GOT3 (cell line): ENCODE measurements at places on chromosomes 7 and 10.

DNA sequence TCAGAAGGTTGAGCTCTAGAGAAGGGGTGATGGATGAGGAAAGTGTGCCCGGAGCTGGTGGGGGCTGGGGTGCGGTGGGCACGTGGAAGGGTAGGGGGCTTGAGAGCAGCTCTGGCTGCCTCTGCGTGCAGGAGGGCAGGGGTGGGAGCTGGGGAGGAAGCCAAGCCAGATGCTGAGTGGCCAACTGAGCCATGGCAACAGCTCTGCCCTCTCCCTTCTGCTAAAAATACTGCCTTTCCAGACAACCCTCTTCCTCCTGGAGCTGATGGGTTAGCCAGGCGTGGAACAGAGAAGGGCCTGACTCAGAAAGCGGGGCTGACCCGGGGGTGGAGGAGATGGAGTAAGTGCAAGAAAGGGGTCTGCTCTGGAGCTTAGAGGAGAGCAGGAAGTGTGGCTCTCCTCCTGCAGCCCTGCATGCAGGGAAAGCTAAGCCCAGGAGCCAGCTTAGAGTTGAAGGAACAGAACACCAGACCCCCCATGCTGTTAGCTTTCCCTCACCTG lies 114.6 kb upstream of the AGK start:
- DNase-seq, result no peak

DNA sequence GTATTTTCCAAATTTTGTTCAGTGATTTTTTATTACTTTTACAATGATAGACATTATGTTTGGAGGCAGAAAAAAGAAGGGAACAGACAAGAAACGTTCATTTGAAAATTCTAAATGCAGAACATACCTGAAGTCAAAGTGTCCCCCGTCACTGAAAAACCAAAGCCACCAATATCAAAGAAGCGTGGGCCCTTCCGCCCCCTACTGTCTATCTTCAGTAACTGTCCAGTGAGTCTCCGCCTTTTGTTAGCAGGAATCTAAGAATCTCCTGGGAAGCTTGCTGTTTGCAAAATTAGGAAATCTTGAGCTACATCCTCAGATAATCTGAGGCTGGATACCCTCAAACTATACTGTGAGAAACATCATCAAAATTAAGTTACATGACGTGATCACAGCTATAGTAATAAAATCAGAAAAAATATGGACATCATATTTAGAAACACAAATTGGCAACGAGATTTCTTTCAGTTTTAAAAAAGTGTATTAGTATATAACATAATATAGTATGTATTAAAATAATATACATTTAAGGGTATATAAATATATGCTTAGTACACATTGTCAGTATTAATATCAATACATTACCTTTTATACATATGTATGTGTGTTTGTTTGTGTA lies 169.3 kb upstream of the AKR1E2 start:
- DNase-seq, result no peak

DNA sequence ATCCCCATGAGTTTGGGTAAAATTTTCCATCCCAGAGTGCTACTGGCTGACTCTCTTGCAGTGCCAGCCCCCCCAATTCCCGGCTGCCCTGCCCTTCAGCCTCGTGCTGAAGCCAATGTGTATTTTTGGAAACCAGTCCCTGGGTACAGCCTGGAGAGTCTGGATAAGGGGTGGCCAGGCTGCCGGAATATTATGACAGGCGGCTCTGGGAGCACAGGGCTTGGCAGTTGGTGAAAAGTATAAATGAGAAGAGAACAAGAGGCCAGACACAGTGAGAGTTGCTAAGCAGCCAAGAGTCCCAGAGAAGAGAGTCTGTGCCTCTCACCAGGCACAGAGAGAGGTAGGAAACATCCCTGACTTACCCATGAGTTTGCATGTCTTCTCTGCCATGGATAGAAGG lies 53.6 kb downstream of the TMEM130 start:
- DNase-seq, result no peak

- no peak for DNase-seq
Observed at GRCh38 chr10:78397786-78398185, 364.1 kb downstream of the RPS24 start.

DNA sequence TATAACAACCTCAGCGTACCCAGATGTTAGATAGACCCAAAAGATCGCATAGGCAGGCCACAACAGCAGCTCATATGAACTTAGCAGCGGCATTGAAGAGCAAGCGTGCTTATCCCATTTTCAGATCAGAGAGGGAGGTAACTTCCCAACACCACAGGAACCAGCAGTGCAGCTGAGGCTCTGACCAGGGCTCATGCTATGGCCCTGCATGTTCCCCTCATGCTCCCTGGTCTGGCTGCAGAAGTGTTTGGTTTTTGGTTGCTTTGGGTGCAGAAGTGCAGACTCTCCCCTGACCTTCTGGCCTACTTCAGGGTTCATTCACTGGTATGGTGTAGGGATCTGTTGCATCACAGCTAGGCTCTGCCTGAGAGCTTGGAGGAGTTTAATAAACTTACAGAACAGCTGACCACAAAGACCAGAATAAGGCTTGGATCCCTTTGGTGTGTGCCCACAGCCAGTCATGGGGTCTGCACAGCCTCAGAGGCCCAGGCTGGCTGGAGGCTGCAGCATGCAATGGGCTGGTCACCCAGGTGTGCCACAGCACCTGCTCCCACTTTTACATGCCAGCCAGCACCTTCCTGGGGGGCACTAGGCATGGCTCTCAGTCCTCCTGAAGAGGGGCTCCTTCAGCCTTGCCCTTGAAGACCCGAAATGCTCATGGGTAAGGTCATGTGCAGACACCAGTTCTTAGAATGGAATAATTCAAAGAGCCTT lies 9.1 kb upstream of the CXCL12 start:
- DNase-seq, result no peak

- DNase-seq, result no peak
Observed at GRCh38 chr10:35523670-35524225, 81.4 kb upstream of the GJD4 start.

GRCh38 chr10:122034149-122034756 lies 45.3 kb downstream of the TACC2 start:
- DNase-seq, result no peak

DNA sequence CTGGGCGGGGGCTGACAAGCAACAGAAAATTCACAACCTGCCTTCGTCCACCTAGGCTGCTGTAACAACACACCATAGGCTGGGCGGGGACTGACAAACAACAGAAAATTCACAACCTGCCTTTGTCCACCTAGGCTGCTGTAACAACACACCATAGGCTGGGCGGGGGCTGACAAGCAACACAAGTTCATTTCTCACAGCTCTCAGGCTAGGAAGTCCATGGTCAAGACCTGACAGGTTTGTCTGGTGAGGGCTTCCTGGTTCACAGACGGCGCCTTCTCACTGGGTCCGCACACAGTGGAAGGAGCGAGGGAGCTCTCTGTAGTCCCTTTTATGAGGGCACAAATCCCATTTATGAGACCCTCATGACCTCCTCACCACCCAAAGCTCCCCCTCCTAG lies 52.2 kb downstream of the DIP2C start:
- no peak for DNase-seq

- DNase-seq, result no peak
Observed at GRCh38 chr10:116850058-116850611, 836 bp downstream of the ENO4 start.
